Aorta (tissue), 5 donors: ENCODE measurements at places on chromosomes 1 and 21. TPM values are rescaled to one million over a fixed set of nuclear protein-coding genes. Genes with fewer than 3 reads are reported as not detected.
A peak's percentile ranks its signal among the peaks of the same experiment; 100 is the strongest.

DNA sequence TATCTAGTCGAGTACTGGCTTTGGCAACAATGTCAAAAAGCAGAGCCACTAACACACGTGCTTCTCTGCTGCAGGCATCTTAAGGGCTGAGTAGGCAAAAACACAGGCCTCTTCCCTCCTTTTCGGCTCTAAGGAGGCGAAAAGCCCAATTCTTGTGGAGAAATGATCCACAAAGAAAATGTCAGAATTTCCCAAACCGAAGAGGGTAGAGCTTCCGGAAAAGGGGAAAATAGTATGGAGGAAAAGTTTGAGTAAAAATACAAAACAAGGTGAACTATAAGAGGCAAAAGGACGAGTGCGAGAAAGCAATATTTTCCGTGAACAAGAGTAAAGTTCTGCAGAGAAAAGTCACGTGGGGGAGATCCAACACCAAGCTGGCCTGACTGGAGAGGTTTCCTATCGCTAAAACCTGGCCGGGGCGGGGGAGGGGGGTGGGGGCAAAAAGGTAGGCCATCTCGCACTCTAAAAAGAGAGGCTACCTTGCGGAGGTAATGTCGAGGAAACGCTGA is 551 bp downstream of the ZRANB2 start:
- no peak for DNase-seq
- peaks cover 7% of the 10 kb centered on the region for H3K36me3 ChIP-seq
- no peaks in the 10 kb centered on the region for H3K4me1 ChIP-seq
- peak overlapping the region; percentile 52 for H3K27ac ChIP-seq
- peak overlapping the region; percentile 97 for H3K4me3 ChIP-seq

DNA sequence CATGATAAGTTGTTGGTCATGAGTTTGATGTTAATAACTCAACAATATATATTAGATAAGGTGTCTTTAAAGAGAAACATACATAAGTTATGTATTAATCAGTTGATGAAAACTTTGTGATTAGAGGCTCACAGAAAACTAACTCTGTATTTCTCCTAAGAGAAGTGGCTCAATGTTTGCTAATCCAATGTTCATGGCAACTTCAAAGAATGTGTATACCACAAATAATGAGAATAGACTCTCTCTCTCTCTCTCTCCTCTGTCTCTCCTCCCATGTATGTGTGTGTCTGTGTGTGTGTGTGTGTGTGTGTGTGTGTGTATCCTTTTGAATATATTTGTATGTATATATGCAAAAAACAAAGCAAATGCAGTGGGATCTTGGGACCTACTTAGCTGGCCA is 1304.9 kb downstream of the MRPL39 start:
- no peaks in the 10 kb centered on the region for H3K4me1 ChIP-seq
- DNase-seq, result no peak
- no peak overlapping the region for H3K4me3 ChIP-seq
- H3K27ac ChIP-seq, result no peak overlapping the region
- H3K36me3 ChIP-seq, result no peaks in the 10 kb centered on the region
- H3K27me3 ChIP-seq, result no peaks in the 10 kb centered on the region

DNA sequence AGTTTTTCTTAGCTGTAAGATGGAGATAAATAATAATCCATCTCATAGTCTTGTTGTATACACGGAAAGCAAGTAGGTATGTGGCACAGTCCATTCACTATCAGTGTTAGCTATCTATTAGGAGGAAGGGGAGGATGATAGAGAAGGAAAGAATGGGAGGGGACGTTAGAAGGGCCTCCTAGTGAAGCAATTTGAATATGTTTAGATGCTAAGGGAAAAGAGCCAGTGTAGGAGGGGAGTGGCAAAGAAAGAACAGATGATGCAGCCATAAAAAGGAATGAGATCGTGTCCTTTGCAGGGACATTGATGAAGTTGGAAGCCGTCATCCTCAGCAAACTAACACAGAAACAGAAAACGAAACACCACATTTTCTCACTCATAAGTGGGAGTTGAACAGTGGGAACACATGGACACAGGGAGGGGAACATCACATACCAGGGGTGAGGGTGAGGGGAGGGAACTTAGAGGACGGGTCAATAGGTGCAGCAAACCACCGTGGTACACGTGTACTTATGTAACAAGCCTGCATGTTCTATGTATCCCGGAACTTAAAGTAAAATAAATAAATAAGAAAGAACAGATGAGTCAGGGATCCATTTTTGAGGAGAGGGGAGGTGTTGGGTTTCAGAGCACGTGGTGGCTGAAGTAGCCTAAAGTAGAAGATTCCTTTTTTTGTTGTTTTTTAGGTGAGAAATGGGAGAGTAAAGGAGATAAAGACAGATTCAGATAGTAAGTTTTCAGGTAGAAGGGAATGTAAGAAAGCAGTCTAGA is 124.1 kb downstream of the POU2F1 start:
- no peaks in the 10 kb centered on the region for H3K27me3 ChIP-seq
- H3K27ac ChIP-seq, result no peak overlapping the region
- no peak for DNase-seq

DNA sequence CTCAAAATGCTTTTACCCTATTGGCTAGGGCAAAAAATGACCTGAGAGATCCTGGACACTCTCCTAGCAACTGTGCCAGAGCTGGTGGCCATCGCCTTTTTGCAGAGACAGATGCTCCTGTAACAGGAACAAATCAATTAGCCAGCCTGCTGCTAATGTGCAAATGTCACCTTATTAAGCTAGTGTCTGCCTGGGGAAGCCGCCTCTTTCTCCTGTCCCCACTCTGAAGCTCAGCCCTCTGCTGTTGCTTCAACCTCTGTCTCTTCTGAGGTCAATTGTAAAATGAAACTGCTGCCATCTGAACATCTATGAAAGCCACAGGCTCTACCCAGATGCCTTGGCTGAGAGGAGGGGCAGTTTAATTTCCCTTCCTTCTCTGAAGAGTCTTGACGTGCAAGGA is 85.5 kb upstream of the CACNA1E start:
- no peaks in the 10 kb centered on the region for H3K4me1 ChIP-seq
- no peak for DNase-seq
- H3K36me3 ChIP-seq, result no peaks in the 10 kb centered on the region
- H3K27me3 ChIP-seq, result no peaks in the 10 kb centered on the region

- H3K4me1 ChIP-seq, result peaks cover 4% of the 10 kb centered on the region
- peak overlapping the region; percentile 71 for H3K4me3 ChIP-seq
- no peak overlapping the region for H3K27ac ChIP-seq
- no peaks in the 10 kb centered on the region for H3K27me3 ChIP-seq
- DNase-seq, result peak; percentile 81
Observed at GRCh38 chr1:23019863-23020625, 776 bp downstream of the KDM1A start.

DNA sequence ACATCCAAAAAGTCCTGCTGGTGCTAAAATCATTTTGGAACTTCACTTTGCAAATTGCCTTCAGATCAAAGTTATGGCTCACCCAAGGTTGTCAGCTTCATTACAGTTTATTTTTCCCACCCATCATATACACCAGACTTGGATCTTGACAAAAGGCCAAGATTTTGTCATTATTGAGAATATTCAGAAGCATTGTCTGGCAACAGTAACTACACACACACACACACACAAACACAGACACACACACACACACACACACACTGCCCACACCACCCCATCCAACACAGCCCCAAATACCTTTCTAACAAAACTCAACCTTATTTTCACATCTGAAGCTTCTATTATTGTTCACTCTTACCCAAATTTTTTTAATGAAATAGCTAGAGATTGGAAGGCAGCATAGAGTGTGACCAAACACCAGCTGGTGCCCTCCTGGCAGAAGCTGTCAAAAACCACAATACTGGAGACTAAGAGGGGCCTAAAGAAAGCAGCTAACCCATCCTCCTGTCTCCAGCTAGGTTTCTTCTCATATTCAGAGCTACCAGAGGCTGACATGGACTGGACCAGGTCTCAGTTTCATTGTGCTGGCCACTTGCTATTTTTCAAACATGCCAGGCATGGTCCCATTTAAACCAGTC is 139.1 kb upstream of the ZC3H11B start:
- no peak overlapping the region for H3K27ac ChIP-seq
- H3K27me3 ChIP-seq, result no peaks in the 10 kb centered on the region
- H3K36me3 ChIP-seq, result no peaks in the 10 kb centered on the region
- H3K4me1 ChIP-seq, result no peaks in the 10 kb centered on the region
- DNase-seq, result no peak

GRCh38 chr1:23742670-23743286 is 493 bp upstream of the ELOA start:
- no peaks in the 10 kb centered on the region for H3K36me3 ChIP-seq
- no peaks in the 10 kb centered on the region for H3K27me3 ChIP-seq
- H3K4me3 ChIP-seq, result peak overlapping the region; percentile 87
- DNase-seq, result peak; percentile 81
- H3K4me1 ChIP-seq, result peaks cover 3% of the 10 kb centered on the region

DNA sequence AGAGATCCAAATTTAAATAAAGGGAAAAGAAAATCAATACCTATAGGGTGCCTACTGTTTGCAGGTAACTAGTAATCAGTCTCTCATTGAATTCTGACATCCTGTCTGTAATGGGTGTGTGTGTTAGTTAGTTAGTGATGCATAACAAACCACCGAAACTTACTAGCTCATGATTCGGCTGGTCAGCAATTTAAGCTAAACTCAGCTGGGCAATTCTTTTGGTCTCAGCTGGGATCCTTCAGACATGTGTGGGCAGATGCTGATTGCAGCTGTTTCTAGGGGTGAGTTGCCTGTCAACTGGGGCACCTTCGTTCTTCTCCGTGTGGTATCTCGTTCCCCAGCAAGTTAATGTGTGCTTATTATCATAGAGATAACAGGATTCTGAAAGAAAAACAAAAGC is 40.2 kb upstream of the ZNF124 start:
- H3K36me3 ChIP-seq, result no peaks in the 10 kb centered on the region
- no peaks in the 10 kb centered on the region for H3K4me1 ChIP-seq
- DNase-seq, result no peak
- no peak overlapping the region for H3K27ac ChIP-seq
- no peaks in the 10 kb centered on the region for H3K27me3 ChIP-seq

DNA sequence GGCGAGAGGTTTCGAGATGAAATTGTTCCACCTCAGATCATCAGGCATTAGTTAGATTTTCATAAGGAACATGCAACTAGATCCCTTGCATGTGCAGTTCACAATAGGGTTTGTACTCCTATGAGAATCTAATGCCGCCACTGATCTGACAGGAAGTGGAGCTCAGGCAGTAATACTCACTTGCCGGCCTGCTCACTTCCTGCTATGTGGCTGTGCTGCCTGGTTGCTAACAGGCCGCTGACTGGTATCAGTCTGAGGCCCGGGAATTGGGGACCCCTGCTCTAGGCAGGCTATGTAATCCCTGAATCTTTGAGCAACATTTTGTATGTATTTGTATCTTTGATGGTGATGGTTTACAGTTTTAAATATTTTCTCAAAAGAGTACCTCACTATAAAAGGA is 32.5 kb downstream of the XKR8 start:
- H3K4me1 ChIP-seq, result no peaks in the 10 kb centered on the region
- DNase-seq, result no peak
- peaks cover 22% of the 10 kb centered on the region for H3K36me3 ChIP-seq

GRCh38 chr1:177228693-177229065 is 57.9 kb downstream of the BRINP2 start:
- DNase-seq, result no peak
- H3K27ac ChIP-seq, result no peak overlapping the region
- no peaks in the 10 kb centered on the region for H3K4me1 ChIP-seq
- H3K27me3 ChIP-seq, result no peaks in the 10 kb centered on the region
- H3K4me3 ChIP-seq, result no peak overlapping the region

DNA sequence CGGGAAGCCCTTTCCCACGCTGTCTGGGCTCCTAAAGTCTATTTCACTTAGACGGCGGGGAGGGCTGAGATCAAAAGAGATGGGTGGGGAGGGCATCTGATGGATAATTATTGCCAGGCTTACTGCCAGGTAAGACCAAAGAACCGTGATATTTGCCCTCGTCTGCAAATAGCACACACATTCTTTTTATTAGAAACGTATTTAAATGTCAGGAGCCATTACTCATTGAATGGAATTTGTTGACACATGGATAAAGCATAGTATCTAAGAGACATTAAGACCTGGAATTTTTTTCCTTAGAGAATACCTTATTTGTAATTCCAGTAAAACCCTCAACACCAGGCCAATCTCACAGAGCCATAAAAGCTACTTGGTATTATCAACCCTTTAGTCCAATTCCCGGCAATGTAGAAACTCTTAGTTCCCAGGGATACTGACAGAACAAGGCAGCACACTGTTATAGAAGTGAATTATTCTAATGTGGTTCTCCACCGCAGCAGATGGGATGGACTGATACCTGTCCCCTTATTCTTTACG is 10.6 kb downstream of the URB1 start:
- H3K4me1 ChIP-seq, result peaks cover 7% of the 10 kb centered on the region
- no peaks in the 10 kb centered on the region for H3K27me3 ChIP-seq
- peaks cover 4% of the 10 kb centered on the region for H3K36me3 ChIP-seq
- peak overlapping the region; percentile 94 for H3K27ac ChIP-seq
- no peak for DNase-seq

GRCh38 chr1:203567596-203567995 is 59.0 kb upstream of the ATP2B4 start:
- H3K4me3 ChIP-seq, result no peak overlapping the region
- H3K4me1 ChIP-seq, result no peaks in the 10 kb centered on the region
- no peak overlapping the region for H3K27ac ChIP-seq
- H3K36me3 ChIP-seq, result no peaks in the 10 kb centered on the region
- no peak for DNase-seq

DNA sequence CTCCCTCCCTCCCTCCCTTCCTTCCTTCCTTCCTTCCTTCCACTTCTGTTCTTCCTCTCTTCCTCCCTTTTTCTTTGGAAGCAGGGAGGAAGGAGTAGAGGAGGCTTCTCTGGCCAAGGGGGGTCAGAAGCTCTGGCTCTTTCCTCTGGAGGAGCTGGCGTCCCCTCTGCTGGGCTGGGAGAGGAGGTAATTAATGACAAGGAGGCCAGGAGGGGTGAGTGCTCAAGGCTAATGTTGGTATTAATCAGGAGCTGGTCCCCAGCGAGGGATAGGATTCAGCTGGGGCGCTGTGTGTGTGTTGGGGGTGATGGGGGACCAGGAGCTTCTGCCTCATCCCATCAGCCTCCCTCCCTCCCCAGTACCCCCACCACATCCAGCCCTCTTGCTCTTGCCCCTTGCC is 6.2 kb upstream of the PEAR1 start:
- H3K4me3 ChIP-seq, result no peak overlapping the region
- no peaks in the 10 kb centered on the region for H3K36me3 ChIP-seq
- H3K27ac ChIP-seq, result no peak overlapping the region
- no peaks in the 10 kb centered on the region for H3K4me1 ChIP-seq
- no peaks in the 10 kb centered on the region for H3K27me3 ChIP-seq

DNA sequence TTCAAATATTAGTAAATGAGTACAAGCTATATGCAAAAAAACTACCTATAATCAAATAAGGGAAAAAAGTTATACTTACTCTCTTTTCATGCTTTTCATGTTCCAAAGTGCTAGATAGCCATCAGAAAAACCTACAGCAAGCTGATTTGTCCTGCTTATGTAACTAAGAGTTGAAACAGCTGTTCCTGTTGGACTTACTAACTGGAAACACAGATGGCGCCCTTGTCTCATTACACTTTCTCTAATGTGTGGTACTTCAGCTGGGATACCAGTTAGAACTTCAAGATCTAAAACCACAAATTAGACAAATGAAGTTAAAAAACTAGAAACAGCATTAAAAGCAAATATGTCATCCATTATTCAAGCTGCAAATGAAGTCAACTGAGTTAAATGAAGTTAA is 24.3 kb downstream of the AHCTF1 start:
- H3K27me3 ChIP-seq, result no peaks in the 10 kb centered on the region
- DNase-seq, result no peak
- no peak overlapping the region for H3K4me3 ChIP-seq
- no peaks in the 10 kb centered on the region for H3K4me1 ChIP-seq

RIMS3 gene
- 18.3 TPM for total RNA-seq

PARK7 gene
- total RNA-seq, result 192 TPM

HES5 gene
- 0.36 TPM for total RNA-seq

KCNK2 gene
- 16.7 TPM for total RNA-seq

GFI1 gene
- total RNA-seq, result 1.9 TPM

CASQ1 gene
- total RNA-seq, result 1.6 TPM

NLRP3 gene
- total RNA-seq, result 7.1 TPM

TIE1 gene
- 41.0 TPM for total RNA-seq

CD164L2 gene
- not detected for total RNA-seq
